ENCODE measurements at places on chromosomes 11 and 22. TPM values are rescaled to one million over a fixed set of nuclear protein-coding genes. Genes with fewer than 3 reads are reported as not detected.

The SLC22A9 gene
- not detected for total RNA-seq

The ZBED5 gene
- 48.9 TPM for total RNA-seq

- DNase-seq = no peak
Measured at GRCh38 chr22:38684895-38685294, 3.1 kb downstream of the TOMM22 start.

DNA sequence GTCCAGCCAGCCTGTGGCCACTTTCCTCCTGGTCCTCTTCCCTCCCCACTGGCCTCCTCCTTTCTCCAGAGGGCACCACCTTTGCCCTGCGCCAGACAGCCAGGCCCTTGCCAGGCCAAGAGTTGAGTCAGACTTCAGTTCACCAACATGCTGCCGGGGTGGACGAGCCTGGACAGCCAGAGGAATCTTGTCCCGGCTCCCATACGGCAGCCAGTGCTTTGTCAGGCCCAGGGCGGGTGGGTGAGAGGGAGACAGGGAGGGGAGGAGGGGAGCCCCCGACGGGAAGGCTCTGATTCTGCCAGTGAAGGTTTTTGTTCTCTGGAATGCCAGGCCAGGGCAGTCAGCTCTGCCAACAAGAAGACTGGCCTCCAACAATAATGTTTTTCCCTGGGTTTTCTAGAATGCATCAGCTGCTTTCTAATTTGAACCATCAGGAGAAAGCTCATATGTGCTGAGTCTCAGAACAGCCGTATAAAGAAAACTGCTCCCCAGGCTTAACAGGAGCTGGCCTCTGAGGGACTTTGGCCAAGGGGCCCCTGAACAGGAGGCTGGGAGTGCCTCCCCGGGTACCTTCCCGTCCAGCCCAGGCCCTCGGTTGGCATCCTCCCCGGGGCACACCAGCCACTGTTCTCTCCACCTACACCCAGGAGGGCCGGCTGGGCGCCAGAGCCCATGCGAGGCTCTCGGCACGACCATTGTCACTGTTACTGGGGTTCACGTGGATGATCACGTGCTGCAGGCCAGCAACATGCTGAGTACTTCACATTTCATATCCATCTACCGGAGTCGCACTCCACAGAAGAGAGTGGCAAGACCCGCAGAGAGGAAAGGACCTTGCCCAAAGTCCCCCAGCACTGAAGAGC is 28.6 kb downstream of the LIF start:
- DNase-seq = no peak

The FOLR1 gene
- 1.6 TPM for total RNA-seq

- no peak for DNase-seq
Measured at GRCh38 chr11:44923806-44924205, 26.9 kb downstream of the TP53I11 start.

The CARD16 gene
- total RNA-seq = 3.3 TPM

The TRIM29 gene
- 192 TPM for total RNA-seq

The GUCD1 gene
- total RNA-seq = 100 TPM

- DNase-seq = no peak
Measured at GRCh38 chr11:46247659-46248058, 29.8 kb upstream of the CREB3L1 start.

The GGT5 gene
- 4.9 TPM for total RNA-seq

- no peak for DNase-seq
Measured at GRCh38 chr22:47686594-47687345, 924.3 kb downstream of the TBC1D22A start.

- DNase-seq = no peak
Measured at GRCh38 chr11:78248903-78249302, 60.2 kb downstream of the USP35 start.

DNA sequence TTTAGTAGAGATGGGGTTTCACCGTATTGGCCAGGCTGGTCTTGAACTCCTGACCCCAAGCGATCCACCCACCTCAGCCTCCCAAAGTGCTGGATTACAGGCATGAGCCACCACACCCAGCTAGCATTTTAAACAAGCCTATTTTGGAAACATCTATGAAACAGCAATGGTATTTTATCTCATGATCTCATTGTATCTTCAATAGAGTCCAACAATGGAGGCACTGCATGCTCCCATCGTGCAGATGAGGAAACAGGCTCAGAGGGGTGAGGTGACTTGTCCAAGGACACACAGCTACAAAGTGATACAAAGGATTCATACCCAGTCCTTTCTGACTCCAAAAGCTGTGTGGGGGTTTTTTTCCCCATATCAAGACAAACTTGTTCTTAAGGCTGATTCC is 39.0 kb upstream of the RTL6 start:
- DNase-seq = no peak

- DNase-seq = no peak
Measured at GRCh38 chr22:50548921-50549790, 3.5 kb downstream of the KLHDC7B start.

DNA sequence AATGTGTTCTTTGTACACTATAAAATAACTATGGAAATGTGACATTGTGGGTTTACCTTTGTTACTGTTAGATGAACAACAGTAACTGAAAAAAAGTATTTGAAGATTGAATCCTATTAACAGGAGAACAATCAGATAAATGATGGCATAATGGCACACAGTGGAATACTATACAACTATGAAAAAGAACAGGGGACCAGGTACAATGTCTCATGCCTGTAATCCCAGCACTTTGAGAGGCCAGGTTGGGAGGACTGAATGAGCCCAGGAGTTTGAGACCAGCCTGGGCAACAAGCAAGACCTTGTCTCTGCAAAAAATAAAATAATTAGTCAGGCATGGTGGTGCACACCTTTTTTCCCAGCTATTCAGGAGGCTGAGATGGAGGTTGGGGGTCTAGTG is 14.4 kb upstream of the OSBP start:
- no peak for DNase-seq

- no peak for DNase-seq
Measured at GRCh38 chr22:29720811-29721323, 1.1 kb downstream of the CABP7 start.

- DNase-seq = peak; percentile 75
Measured at GRCh38 chr11:78228467-78228866, 39.7 kb downstream of the USP35 start.

The SUSD2 gene
- total RNA-seq = 0.82 TPM

- no peak for DNase-seq
Measured at GRCh38 chr11:132559331-132560036, 972.8 kb downstream of the OPCML start.

DNA sequence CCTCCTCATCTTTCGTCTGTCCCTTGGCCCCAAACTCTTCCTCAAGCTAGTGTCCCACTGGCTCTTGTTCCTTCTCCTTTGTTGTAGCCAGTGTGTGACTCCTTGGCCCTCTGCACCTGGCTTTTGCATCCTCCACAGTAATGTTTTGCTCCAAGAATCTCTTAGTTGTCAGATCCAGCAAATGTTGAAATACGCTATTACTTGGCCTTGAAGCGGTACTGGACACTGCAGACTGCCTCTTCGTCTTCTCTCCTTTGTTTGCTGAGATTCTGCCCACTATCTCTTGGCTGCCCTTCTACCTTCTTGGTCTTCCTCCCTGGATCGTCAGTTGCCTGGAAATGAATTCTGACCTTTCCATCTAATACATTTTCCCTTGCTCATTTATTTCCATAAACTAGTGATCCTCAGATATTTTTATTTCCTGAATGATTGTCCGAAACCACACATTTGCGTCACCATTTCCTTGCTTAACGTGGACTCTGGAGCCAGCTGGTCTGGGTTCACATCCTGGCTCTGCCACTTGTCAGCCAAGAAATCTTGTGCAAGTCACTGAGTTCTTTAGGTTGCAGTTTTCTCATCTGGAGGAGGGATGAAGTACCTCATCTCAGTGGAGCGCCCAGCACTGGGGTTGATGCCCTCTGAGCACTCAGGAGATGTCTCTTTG is 113.6 kb downstream of the LDLRAD3 start:
- DNase-seq = no peak

The OOSP4B gene
- total RNA-seq = not detected

The OR52I2 gene
- total RNA-seq = not detected

GRCh38 chr11:61472868-61473267 is 35.7 kb upstream of the LRRC10B start:
- DNase-seq = peak; percentile 57

The HEPN1 gene
- total RNA-seq = not detected

GRCh38 chr22:39825661-39826102 is 67.9 kb downstream of the ENTHD1 start:
- no peak for DNase-seq

DNA sequence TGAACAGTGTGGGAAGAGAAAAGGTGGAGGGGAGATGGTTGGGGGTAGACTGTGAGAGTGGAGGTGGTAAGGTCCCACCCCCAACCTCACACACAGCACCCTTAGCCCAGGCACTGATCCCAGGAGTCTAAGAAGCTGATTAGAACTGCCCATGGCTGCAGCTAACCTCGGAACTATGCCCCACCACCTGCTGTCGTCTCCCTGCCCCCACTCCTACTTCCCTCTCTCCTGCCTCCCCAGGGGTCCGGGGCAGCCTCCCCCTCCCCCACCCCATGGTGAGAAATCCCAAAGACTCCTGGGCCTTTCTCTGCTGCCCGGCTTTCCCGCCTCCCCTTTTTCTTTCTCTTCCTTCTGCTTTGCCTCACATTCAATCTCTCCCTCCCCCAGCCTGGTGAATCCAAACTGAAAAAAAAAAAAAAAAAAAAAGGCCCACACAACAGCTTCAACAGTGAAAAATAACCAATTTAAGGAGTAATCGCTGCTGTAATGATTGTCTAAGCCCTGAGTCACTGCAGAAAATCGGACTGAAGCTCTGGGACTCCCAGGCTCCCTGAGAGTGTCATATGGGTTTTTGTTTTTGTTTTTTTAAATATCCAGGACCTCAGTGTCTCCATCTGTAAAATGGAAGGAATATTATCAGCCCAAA is 9.6 kb upstream of the TP53I11 start:
- no peak for DNase-seq

GRCh38 chr22:44165286-44165874 is 15.3 kb upstream of the PARVG start:
- no peak for DNase-seq

The GSTT2 gene
- total RNA-seq = not detected

The NECTIN1 gene
- 32.4 TPM for total RNA-seq

GRCh38 chr11:69904974-69905535 is 85.8 kb upstream of the FGF3 start:
- no peak for DNase-seq

The CYB5R3 gene
- 62.8 TPM for total RNA-seq

DNA sequence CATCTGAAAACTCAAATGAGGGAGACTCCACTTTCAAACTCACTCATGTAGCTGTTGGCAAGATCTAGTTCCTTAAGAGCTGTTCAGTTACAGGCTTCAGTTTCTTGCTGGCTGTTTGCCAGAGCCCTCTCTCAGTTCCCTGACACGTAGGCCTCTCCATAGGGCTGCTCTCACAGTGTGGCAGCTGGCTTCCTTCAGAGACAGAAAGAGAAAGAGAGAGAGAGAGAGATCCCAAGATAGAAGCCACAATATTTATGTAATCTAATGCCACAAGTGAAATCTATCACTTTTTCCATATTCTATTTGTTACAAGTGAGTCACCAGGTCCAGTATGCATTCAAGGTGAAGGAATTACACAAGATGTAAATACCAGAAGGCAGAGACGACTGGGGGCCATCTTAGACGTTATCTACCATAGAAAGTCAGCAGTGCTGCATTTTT is 168.8 kb downstream of the RCN1 start:
- peak; percentile 84 for DNase-seq

GRCh38 chr11:113345978-113346377 is 31.6 kb downstream of the TTC12 start:
- DNase-seq = peak; percentile 38

- DNase-seq = no peak
Measured at GRCh38 chr11:86192519-86193257, 51.9 kb upstream of the EED start.

- peak; percentile 19 for DNase-seq
Measured at GRCh38 chr22:40107244-40107643, 70.5 kb upstream of the TNRC6B start.

- no peak for DNase-seq
Measured at GRCh38 chr11:120613264-120614226, 102.0 kb downstream of the GRIK4 start.

- DNase-seq = no peak
Measured at GRCh38 chr11:25943031-25943430, 388.9 kb upstream of the ANO3 start.

GRCh38 chr22:43501878-43502277 is 90.1 kb downstream of the MPPED1 start:
- DNase-seq = no peak

DNA sequence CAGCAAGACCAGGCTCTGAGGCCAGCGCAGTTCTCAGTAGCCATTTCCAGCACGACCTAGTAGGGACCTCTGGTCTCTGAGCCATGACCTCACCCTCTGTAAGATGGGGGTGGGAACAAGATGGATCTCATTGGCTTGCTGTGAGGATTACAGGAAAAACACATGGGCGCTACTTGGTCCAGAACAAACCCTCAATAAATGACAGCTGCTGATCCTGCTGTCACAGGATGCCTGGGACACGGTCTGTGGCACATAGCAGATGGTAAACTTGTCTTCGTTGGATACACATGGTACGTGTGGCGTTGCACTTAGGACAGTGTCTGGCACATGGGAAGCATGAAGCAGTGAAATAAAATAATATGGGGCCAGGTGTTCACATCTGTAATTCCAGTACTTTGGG is 4.5 kb upstream of the KCTD17 start:
- no peak for DNase-seq

- DNase-seq = no peak
Measured at GRCh38 chr11:124892750-124893454, 4.8 kb downstream of the ROBO4 start.

GRCh38 chr11:30045921-30046577 is 29.2 kb upstream of the KCNA4 start:
- DNase-seq = peak; percentile 72

DNA sequence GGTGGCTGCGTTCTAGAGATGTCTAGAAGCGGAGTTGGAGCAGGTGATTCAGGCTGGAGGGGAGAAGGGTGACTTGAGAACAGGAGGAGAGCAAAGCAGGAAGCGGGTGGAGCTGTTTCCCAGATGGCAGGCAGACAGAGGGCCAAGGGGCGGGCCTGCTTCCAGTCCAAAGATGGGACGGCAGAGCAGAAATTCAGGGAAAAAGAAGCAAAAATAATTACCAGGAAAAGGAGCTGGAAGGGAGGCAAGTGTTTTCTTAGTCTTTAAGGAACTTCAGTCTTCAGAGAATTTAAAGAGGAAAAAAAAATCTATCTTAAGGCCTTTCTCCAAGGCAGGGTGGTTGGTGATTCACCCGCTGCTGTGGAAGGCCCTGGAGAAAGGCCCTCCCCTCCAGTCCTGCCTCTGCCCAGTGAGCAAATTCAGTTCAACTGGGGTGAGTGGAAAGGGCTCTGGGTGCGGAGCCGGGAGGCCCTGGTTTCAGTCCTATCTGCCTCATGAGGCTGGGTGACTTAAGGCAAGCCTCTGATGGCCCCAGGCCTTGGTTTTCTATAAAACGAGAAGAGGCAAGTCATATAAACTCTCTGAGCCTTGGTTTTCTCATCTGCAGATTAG is 4.5 kb upstream of the CREB3L1 start:
- DNase-seq = peak; percentile 76
